ENCODE measurements at places on chromosomes 3 and 15. TPM values are rescaled to one million over a fixed set of nuclear protein-coding genes. Genes with fewer than 3 reads are reported as not detected.

DNA sequence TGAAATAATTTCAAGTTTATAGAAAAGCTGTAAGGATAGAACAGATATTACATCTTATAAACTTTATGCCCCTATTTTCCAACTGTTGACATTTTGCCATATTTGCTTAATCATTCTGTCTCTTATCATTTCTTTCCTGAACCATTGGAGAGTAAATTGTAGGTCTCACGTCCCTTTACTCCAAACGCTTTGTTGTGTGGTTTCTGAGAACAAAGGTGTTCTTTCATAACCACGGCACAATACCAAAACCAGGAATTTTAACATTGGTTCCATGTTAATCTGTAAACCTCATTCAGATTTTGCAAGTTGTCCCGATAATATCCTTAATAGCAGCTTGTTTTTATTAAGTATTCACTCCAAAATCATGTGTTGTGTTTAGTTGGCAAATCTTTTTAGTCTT is 134.8 kb downstream of the AKAP13 start:
- no peak for DNase-seq

DNA sequence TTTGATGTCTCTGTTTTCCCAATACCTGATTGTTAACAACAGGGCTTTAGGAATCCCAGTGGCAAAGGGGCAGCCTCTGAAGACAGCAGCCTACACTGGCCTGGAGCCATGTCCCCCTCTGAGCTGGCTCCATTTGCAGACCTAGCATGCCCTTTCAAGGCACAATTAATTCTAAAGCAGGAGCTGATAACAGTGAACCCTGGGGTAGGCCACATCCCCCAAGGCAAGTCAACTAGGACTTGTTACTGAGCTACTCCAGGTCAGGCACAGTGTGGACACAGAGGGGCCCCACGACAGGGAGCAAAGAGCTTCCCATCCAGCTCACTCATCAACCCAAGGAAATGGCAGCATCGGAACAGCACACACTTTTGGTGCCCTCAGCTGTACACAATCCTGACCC is 51.9 kb downstream of the SPSB4 start:
- no peak for DNase-seq

DNA sequence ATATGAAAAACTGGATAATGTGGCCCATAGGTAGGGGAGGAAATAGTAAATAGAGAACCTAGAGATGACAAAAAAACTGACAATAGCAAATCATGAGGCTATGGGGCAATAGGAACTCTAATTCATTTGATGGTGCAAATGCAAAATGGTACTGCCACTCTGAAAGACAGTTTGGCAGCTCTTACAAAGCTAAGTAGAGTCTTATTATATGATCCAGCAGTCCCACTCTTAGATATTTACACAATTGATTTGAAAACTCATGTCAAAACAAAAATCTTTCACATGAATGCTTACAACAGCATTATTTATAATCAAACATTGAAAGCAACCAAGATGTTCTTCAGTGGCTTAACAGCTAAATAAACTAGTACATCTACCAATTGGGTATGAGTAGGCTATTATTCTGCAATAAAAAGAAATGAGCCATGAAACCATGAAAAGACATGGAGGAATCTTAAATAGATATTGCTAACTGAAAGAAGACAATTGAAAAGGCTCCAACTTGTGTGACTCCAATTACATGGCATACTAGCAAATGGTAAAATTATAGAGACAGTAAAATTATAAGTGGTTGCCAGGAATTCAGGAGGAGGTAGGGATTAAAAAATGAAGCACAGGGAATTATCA is 321.8 kb upstream of the STAC start:
- no peak for DNase-seq

DNA sequence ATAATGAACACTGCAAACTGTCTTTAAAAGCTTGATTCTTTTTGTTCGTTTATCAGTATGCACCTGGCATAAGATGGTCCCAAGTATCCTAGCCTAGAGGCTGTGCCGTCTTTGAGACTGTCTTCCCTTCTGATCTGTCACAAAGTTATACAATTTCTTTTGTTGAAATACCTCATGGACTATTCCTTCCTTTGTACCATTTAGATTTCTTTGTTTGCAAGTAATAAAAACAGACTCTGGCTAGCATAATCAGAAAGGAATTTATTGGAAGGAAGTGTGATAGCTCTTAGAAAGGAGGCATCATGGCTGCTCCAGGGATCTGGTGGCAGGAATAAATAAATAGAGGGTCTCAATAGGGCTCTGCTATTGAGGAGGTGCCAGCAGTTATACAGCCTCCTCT is 280.4 kb downstream of the SLC9A9 start:
- no peak for DNase-seq

GRCh38 chr3:48881006-48881405 is 17.7 kb downstream of the SLC25A20 start:
- DNase-seq = no peak

- DNase-seq = no peak
These were observed 571.8 kb downstream of the ZPLD1 start for GRCh38 chr3:103006526-103007183.

GRCh38 chr3:134428401-134428800 is 54.2 kb upstream of the AMOTL2 start:
- DNase-seq = no peak

DNA sequence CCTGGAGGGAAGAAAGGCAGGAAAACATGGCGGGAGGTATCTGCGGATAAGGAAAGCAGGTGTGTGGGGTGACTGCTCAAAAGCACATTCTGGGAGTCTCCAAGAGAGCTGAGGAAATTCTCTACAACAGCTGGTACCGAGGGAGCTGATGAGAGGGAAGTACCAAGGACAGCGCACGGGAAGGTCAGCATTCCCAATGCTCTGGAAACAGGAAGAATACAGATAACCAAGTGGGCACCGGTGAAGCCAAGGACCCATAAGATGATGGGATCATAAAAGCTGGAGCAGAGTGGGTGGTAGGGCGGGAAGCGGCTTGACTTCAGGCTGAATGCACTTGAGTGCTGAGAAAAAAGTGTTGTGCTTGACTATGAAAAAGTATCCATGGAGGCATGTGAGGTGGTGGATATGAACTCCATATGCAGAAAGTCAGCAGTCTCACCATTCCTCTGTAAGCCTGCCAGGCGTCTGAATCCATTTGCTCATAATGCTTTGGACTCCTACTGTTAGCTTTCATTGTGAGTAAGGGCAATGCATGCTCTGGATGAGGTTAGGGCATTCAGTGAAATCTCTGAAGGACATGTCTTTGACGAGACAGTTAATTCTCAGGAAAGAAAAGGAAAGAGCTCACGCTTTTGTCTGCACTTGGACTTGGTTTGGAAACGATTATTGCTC is 215.5 kb downstream of the NR1D2 start:
- DNase-seq = no peak

NPRL2 gene
- 28.5 TPM for total RNA-seq

GRCh38 chr15:73957276-73957675 is 31.0 kb downstream of the LOXL1 start:
- DNase-seq = peak; percentile 57
